ENCODE measurements at places on chromosomes 2 and 18.
A peak's percentile ranks its signal among the peaks of the same experiment; 100 is the strongest.

- DNase-seq = no peak
Measured at GRCh38 chr18:63374540-63374939, 7.5 kb upstream of the KDSR start.

GRCh38 chr18:12287131-12287681 lies 20.8 kb upstream of the TUBB6 start:
- DNase-seq = peak; percentile 40

GRCh38 chr2:241310917-241311566 lies 4.4 kb downstream of the HDLBP start:
- DNase-seq = no peak

- no peak for DNase-seq
Measured at GRCh38 chr2:165636959-165637358, 157.1 kb downstream of the GALNT3 start.

DNA sequence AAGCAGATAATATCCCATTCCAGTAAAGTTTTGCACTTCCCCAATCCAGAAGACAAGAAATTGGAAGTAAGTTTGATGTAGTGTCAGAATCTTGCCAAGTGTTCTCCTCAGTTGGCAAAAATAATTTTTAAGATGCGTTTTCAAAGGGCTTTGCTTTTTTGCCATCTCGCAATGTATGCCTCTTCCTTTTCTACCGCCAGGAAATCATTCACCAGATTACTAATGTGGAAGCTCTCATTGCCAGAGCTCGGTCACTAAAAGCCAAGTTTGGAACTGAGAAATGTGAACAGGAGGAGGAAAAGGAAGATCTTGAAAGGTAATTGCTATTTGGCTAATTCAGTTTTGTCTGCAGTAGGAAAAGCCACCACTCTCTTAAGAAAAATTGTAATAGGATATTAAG lies 110.7 kb downstream of the RAB3GAP1 start:
- no peak for DNase-seq

- DNase-seq = no peak
Measured at GRCh38 chr18:23725827-23726661, 36.8 kb downstream of the LAMA3 start.

GRCh38 chr2:191679818-191680600 lies 2.1 kb downstream of the NABP1 start:
- peak; percentile 73 for DNase-seq

DNA sequence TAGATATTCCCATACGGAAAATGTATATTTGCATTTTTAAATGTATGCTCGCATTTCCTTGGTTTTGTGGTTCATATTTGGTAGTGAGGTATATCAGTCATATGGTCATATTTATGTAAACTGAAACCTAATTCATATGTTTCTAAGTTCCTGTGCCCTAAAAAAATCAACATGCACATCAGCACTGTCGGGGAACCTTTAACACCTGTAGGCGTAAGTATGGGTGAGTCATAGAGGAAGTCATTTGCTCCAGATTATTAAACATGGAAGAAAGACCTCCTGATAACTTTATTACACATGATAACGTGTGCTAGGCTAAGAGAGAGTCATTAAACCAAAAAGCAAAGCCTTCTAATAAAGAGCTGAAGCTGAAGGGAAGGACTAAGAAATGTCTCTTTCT lies 437.7 kb downstream of the NRXN1 start:
- DNase-seq = no peak

DNA sequence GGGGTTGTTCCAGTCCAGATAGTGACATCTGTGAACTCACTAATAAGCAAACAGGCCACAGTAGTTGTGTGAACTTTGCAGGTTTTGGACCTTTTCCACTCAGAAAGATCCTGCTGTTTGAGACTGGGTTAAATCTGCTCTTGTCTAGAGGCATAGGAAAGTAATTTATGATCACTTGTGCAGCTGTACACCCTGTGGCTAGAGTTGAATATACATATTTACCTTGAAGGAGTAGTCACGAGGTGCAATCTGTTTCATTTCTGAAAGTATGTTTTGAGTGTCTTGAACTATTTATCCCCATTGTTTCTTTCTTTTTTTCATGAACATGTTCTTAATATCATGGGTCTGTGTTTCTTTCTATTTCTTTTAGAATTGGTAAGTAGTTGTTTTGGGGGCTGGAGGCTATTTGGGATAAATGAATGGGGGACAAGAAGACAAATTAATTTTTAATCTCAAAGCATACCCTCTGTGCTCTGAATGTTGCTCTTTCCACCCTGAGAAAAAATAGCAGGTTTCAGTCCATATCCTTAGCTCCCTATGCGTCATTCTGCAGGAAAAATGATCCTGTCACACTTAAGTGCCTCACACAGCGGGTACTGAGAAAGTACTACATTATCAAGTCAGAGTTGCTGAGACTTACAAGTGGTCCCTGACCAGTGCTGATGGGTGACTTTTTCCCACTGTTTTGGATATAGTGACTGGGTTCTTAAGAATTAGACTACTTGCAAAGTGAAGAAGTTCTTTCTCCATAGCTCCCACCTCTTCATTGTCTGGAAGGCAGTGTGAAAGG lies 28.2 kb downstream of the DCC start:
- DNase-seq = no peak

GRCh38 chr2:206982360-206982955 lies 43.1 kb downstream of the CPO start:
- DNase-seq = no peak

DNA sequence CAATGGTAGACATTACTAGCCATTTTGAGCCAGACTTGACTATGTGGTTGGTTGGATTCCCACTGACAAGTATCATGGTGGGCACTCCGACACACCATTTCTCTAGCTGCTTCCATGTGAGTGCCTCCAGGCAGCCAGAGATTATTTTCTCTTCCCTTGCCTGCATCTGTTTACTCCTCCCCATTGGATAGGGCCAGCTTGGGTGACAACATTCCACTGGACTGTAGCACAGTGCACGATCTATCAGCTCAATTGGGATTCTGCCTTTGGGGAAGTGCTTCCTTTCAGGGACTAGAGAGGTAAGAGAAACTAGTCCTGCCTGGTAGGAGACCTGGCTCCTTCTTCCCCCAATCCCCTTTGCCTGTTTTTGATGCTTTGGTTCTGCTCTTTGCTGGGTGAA lies 49.0 kb upstream of the MAP4K3 start:
- no peak for DNase-seq

DNA sequence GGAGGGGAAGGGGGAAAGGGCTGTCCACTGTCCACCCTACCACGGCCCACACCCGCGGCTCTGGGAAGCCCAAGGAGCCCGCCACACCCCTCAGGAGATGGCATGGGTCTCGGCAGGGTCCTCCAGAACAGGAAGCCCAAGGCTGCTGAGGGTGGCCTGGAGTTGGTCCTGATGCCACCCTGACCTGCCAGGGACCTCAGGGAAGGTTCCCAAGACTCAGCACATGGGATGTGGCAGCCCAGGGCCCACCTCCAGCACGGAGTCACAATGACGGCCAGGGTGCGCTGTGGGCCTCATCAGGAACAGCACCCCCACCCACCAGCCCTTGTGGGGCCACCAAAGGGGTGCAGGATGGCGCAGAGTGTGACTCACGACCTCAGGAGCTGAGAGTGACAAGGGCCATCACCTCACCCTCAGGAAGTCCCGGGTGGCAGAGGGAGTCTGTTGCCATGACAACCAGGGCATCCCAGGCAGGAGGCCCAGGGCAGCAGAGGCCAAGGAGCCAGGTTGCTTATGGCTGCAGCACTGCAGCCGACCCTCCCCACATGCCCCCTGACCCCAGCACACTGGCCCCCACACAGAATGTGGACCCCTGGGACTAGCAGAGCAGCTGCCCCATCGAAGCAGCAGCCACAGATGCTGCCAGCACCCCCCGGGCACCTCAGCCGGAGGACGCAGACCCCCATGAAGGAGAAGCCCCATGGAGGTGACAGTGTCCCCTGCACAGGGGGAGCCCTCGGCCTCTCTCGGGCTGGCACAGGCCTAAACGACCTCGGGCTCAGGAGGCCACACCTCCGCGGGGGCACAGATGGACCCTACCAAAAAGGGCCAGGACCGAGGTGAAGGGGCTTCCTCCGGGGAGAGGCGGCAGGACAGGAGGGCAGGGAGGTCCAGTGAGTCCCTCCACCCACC lies 34.3 kb downstream of the KIF1A start:
- DNase-seq = no peak

DNA sequence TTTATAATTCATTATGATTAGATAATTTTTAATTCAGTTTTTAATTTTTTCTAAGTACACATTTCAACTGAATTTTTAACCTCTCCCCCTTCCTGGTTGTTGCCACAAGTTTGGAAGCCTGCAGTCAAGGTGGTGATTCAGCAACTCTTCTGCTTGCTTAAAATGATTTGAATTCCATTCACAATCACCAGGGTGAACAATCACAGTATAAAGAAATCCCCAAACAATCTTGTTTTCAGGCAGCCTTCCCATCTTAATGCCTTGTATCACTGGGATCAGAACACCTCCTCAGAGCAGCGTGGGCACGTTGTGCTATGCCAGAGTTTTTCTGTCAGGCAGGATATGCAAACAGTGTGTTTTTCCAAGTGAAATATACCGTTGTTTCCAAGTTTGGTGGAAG lies 46.7 kb upstream of the BARD1 start:
- DNase-seq = peak; percentile 25

GRCh38 chr2:142531377-142531776 lies 346.1 kb upstream of the KYNU start:
- DNase-seq = no peak

DNA sequence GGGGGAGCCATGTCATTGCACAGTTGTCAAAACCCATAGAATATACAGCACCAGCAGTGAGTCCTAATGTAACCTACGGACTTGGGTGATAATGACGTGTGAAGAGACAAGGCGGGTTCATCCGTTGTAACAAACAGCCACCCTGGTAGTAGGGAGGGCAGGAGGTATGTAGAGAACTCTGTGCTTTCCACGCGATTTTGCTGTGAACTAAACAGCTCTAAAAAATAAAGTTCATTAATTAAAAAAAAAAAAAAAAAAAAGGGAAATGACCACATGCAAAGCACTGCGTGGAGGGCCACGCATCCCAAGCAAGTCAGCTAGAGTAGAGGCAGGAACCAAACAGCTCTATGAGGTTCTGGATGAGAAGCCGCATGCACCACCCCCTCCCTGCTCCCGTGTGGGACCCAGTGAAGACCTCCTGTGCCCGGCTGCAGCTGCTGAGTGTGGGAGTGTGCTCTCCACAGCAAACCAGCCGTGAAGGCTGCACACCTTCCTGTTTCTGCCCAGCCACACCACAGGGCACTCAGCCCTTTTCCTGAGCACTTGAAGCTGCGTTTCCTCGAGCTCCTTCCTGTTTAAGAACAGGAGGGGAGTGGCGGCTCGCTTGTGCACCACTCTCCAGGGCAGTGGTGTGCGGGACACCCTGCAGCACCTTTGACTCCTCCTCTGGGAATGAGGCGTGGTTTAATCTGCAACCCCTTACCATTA lies 65.6 kb downstream of the ODC1 start:
- peak; percentile 64 for DNase-seq

DNA sequence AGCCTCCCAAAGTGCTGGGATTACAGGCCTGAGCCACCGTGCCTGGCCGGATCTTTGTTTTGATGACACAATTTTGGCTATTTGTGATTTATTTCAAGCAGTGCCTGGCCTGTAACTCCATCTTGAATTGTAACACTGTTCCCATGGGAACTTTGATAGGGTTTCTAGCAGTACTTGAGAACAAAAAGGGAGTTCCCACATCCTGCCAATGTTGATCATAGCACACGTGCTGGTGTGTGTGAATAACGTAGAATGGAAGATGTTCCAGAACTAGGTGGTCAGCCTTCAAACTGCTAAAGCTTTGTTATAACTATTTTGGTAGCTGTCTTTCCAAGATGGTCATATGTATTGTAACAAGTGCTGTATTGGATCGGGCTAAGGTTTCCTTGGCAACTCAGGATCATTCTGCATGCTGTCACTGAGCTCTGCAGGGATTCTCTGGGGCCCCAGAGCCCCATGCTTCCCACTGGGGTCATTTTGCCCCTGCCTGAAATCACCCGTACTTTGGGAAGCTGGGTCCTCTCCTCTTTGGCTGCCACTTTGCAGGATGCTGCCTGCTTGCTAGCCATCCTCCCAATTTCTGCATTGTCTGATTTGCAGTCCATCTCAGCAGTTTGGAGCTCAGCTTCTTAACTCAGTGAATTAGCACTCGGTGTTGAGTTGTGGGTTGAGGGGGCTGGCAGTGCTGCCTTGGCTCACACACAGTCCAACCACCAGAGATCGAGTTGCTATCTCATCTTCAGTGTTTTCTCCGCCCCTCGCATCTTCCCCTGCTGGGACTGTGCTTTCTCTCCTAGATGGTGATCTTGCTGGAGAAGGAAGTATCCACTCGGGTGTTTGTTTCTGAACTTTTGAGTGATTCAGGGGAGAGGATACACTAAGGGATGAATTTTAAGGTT lies 26.8 kb downstream of the SH3RF3 start:
- DNase-seq = peak; percentile 34

GRCh38 chr2:9343524-9343923 lies 79.8 kb downstream of the ITGB1BP1 start:
- no peak for DNase-seq

DNA sequence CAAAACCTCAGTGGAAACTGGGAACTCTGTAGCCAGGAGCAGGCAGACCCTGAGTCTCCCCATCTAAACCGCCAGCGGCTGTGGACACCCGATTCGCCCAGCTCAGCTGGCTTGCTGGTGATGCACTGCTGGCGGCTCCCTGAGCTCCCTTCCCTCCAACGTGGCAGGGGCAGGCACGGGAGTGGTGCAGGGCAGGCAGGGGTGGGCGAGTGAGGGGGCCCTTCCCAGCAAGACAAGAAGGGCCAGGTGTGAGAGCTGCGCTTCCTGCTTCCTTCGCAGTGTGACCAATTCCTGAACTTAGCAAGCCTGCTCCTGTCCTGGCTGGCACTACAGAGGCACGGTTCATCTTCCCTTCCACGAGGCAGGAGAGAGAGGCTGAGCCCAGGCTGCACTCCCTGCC lies 12.3 kb upstream of the SEMA4C start:
- DNase-seq = peak; percentile 49

- DNase-seq = no peak
Measured at GRCh38 chr2:239871481-239872435, 153.4 kb downstream of the NDUFA10 start.

DNA sequence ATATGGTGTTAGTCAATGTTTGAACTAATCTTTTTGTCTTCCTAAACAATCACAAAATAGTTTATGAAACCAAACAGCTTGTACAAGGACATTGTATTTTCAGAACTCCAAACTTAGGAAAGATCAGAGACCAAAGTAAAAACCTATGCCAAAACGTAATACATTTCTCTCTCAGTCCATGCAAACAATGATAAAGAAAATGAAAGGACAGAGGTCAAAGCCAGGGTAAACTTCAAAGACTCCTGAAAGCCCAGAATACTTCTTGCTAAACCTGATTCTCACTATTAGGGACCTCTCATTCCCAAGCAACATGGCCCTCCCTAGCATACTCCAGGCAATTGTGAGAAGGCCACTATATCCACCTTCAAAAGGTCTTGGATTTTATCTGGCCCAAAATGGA lies 105.1 kb upstream of the GALNT5 start:
- no peak for DNase-seq

DNA sequence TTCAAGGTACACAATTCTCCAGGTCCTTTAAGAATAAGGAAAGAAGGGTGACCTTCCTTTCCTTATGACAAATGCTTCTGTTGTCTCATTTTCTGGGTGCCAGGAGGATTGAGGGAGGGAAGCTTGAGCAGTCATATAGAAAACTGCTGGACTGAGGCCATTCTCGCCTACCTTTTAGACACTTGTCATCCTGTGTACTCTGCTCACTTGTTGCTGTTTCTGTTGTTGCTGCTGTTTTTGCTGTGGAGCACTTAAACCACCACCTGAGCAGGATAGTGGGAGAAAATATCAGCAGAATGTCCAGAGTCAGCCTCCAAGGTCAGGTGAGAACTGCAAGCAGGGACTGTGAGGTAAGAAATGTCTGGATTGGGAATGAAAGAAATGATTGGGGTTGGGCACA lies 2.8 kb downstream of the DNAJC5G start:
- no peak for DNase-seq

Measured in mesendoderm (in vitro differentiated cells).